ENCODE measurements at places on chromosomes 6 and 20. TPM values are rescaled to one million over a fixed set of nuclear protein-coding genes. Genes with fewer than 3 reads are reported as not detected.

The ZBTB2 gene
- 9.1 TPM for polyA plus RNA-seq

The DZANK1 gene
- 1.8 TPM for polyA plus RNA-seq

The DNAAF9 gene
- polyA plus RNA-seq = 5.9 TPM

The C20orf204 gene
- polyA plus RNA-seq = 0.50 TPM

The ZNF311 gene
- 0.42 TPM for polyA plus RNA-seq

The TTBK1 gene
- polyA plus RNA-seq = 0.05 TPM

The RNF114 gene
- 37.6 TPM for polyA plus RNA-seq

The NOX3 gene
- polyA plus RNA-seq = not detected

The ITPR3 gene
- 49.1 TPM for polyA plus RNA-seq

The TAPBP gene
- polyA plus RNA-seq = 78.9 TPM

The FRS3 gene
- polyA plus RNA-seq = 3.7 TPM

The HLA-DPA1 gene
- 105 TPM for polyA plus RNA-seq

The RAD21L1 gene
- polyA plus RNA-seq = 0.02 TPM

The PI16 gene
- polyA plus RNA-seq = 4.3 TPM

The ZC3H12D gene
- polyA plus RNA-seq = 1.1 TPM

The PAK5 gene
- polyA plus RNA-seq = 0.03 TPM

The RIPPLY2 gene
- polyA plus RNA-seq = 0.05 TPM

The WFDC2 gene
- 1,020 TPM for polyA plus RNA-seq

The COL11A2 gene
- polyA plus RNA-seq = 0.32 TPM

The TBXT gene
- polyA plus RNA-seq = not detected

The ERVFRD-1 gene
- polyA plus RNA-seq = 0.26 TPM

The FAM83C gene
- not detected for polyA plus RNA-seq

The LAMA2 gene
- polyA plus RNA-seq = 5.2 TPM

The GNMT gene
- polyA plus RNA-seq = 1.3 TPM

The SMLR1 gene
- polyA plus RNA-seq = not detected

The HMGCLL1 gene
- 0.26 TPM for polyA plus RNA-seq

The CHRNA4 gene
- polyA plus RNA-seq = 0.01 TPM

The SLC22A2 gene
- polyA plus RNA-seq = not detected

The NDUFAF5 gene
- polyA plus RNA-seq = 11.3 TPM

The BRD2 gene
- polyA plus RNA-seq = 117 TPM

The ZNF341 gene
- 3.0 TPM for polyA plus RNA-seq

The KIF25 gene
- 0.24 TPM for polyA plus RNA-seq

The NEU1 gene
- polyA plus RNA-seq = 82.5 TPM

The PHACTR3 gene
- polyA plus RNA-seq = 6.6 TPM

The LY6G5C gene
- polyA plus RNA-seq = 2.8 TPM

The ZNF391 gene
- 1.7 TPM for polyA plus RNA-seq

The ISM1 gene
- 1.6 TPM for polyA plus RNA-seq

The BAG2 gene
- 2.4 TPM for polyA plus RNA-seq

The EIF2S2 gene
- 37.5 TPM for polyA plus RNA-seq

The TRIM15 gene
- 0.06 TPM for polyA plus RNA-seq

The PNPLA1 gene
- 0.06 TPM for polyA plus RNA-seq
